ENCODE measurements at places on chromosomes 1 and 21.

- DNase-seq, result no peak
Observed at GRCh38 chr1:110677526-110677925, 2.8 kb upstream of the KCNA3 start.

- DNase-seq, result no peak
Observed at GRCh38 chr1:171929121-171929520, 87.8 kb downstream of the DNM3 start.

DNA sequence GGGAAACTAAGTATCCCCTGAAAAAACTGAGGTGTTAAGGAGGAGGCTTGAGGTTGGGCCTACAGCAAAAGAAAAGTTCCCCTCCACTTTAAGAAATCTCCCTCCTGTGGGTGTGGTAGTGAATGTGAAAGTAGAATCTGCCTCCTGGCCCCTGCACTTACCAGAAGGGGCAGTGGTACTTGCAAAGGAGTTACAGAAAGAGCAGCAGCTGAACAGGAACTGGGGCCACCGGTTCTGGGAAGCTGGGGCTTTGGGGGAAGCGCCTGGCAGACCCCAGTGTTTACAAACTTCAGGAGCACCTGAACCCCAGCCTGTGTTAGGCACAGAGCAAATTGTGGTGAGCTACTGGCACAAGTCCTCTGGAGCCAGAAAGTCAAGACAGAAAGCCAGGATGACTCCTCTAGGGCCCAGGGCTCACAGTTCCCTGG lies 250.2 kb upstream of the FGGY start:
- no peak for DNase-seq

DNA sequence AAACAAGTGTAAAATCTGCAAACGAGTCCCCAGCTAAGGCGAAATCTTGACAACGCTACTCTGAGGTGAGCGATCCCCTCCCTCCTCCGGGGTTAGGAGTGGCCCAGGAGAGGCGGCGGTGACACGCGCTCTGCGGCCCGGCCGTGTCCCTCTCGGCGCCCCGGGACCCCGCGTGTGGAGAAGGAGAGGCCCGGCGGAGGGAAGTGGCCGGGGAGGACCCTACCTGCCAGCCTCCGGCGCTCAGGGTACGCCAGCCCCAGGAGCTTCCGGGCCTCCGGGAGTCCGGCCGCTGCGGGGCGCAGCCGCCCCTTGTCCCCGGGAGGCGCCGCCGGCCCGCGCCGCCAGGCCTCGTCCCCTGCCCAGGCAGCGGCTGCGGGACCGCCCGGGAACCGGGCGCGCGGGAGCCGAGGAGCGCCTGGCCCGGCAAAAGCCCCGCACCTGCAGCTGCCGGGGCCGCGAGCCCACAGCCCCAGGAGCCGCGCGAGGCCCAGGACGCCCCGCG lies 543 bp downstream of the ABCB10 start:
- no peak for DNase-seq

DNA sequence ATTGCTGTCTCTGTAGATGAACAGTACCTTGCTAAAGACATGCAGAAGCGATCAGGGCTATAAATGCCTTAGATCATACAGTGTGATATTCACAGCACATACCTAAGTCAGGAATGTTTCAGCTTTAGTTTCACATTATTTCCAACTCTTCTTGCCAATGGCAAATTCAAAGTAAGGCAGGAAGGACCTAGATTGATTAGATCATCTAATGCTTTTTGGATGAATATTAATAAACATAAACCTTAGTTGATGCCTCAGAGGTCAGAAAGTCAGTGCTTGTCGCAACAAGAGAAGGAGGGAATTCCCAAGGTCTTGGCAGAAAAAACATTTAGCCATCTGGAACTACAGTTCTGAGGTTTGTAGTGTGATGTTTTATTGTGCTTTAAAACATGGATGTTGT lies 122.3 kb downstream of the TNFSF18 start:
- DNase-seq, result no peak

GRCh38 chr1:68673771-68674170 lies 176.9 kb upstream of the DEPDC1 start:
- no peak for DNase-seq

Measured in D721Med (cell line).